ENCODE measurements at places on chromosomes 5 and 9.

DNA sequence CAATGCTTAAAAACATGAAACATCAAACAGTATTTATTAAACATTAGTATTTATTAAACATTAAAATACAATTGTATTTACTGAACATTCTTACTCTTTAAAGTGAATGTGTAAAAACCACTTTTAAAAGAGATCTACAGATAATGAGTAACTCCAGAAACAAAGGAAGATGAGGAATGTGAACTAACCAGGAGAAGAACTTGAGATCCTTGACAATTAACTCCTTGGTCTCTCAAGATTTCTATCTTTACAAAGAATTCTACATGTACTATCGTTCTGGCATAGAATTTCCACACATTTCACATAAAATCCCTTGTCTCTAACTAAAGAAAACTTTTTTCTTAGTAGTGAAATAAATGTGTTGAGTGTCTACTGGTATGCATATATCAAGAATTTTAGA, 28.7 kb upstream of the IFNE start:
- no peak for DNase-seq

DNA sequence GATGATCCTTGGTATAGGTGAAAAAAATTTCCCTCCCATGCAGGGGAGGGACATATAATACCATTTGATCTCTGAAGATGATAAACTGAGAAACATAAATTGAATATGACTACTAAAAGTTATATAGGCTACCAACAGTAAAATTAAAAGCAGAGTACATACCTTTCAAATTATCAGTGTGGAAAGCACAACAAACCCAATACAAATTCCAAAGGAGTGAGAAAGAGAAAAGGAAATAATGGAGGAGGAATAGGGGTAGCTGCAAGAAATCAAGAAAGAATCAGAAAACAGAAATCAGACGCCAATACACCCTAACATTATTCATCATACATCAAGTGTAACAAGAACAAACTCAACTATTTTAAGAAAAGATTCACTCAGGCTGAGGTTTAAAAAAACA, 17.7 kb downstream of the GNAQ start:
- no peak for DNase-seq

GRCh38 chr9:110842169-110842568, 173.6 kb downstream of the MUSK start:
- DNase-seq = no peak

DNA sequence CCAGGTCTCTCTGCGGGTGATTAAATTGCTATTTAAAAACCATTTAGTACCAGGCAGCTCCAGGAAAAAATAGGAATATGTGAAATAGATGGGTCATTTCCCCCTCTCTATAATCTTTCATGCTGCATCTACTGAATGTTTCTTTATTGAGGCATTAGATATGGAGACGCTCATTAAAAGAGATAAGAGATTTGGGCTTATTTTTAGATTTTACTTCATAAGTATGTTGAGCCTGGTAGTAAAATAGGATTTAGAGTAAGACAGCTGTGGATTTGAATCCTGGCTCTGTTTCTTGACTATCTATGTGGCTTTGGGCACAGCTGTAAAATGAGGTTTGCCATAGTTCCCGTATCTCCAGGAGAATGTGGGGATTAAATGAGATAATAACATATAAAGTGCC, 451.0 kb upstream of the GRIA1 start:
- DNase-seq = no peak

DNA sequence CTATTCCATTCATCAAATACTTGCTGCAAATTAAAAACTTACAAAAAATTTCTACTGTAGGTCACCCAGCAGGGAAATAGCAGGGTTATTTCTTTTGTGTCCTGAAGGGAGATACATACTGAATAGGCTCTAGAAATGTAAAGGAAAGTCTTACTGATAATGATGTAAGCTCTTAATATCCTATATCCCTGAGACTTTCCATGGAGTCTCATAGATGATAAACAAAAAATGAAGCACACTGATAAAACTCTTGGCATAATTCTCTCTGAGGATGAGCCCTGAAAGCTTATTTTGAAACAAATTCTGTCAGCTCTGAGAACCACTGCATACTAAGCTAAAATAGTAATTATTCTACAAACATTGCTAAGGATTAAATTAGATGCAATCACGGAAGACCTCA, 819.6 kb upstream of the PTPRD start:
- no peak for DNase-seq

DNA sequence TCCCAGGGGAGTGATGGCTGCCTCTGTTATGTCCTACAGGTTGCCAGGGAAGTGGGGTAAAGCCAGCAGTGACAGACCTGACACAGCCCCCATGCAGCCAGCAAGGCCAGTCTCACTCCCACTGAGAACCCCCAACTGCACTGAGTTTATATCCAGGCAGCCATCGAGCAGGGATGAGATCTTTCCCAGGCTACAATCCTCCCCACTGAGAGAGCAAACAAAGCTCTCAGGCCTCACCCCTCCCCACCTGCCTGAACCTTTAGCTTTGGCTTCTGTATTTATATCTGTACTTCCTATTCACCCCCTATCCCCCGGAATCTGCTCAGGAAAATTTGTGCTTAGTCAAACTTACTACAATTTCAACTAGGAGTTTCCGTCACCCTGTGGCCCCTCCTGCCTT, 284.1 kb downstream of the FAM170A start:
- DNase-seq = no peak

GRCh38 chr5:148734518-148734917, 80.2 kb upstream of the HTR4 start:
- no peak for DNase-seq
